ENCODE measurements at places on chromosomes 5 and 9.
A peak's percentile ranks its signal among the peaks of the same experiment; 100 is the strongest.

GRCh38 chr5:36240779-36241630 is 720 bp downstream of the NADK2 start:
- peak; percentile 81 for DNase-seq

DNA sequence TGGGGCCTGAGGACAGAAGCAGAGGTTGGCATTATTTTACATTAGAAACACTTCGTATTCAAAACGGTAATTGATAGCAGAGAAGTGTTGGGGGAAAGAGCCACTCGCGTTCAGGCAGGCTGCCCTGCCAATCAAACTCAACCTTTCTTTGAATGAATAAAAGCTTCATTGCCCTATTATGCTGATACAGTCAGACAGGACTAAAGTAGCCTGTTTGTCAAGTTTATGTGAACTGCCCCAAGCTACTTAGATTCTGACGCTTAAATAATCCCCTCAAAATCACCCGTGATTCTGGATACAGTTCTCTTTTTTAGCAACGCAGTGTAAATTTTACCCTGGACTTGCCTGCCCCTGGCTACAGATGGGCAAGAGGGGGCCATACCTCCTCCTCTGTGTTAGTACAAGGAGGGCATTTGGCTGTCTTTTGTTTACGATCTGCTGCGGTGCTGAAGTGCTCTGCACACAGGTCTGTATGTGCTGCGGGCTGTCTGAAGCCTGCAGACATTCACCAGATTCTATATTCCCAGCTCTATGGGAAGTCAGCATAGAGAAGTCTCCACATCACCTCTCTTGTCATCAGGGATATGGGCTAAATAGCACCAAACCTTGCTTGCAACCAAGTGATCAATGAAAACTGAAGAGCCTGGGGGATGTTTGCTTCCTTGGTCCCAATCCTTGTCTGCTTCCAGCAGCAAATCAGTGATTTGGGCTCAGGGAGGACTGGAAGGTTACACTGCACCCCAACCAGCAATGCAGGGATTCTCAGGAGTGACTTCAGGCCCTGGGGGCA is 218.4 kb downstream of the EBF1 start:
- DNase-seq = no peak

DNA sequence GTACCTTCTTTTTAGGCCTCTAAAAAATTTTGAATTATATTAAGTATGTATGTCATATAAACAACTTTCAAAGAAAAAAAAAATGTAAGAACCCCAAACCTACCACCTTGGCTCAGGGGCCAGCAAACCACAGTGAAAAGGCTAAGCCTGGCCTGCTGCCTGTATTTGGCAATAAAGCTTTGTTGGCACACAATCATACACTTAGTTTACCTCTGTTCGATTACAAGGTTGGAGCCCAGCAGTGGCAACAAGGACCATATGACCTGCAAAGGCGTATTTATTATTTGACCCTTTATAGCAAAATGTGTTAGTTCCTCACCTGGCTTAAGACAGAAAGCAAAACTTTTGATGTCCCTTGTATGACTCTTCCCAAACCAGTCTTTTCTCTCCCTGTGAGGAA is 282.8 kb downstream of the DENND1A start:
- DNase-seq = no peak

DNA sequence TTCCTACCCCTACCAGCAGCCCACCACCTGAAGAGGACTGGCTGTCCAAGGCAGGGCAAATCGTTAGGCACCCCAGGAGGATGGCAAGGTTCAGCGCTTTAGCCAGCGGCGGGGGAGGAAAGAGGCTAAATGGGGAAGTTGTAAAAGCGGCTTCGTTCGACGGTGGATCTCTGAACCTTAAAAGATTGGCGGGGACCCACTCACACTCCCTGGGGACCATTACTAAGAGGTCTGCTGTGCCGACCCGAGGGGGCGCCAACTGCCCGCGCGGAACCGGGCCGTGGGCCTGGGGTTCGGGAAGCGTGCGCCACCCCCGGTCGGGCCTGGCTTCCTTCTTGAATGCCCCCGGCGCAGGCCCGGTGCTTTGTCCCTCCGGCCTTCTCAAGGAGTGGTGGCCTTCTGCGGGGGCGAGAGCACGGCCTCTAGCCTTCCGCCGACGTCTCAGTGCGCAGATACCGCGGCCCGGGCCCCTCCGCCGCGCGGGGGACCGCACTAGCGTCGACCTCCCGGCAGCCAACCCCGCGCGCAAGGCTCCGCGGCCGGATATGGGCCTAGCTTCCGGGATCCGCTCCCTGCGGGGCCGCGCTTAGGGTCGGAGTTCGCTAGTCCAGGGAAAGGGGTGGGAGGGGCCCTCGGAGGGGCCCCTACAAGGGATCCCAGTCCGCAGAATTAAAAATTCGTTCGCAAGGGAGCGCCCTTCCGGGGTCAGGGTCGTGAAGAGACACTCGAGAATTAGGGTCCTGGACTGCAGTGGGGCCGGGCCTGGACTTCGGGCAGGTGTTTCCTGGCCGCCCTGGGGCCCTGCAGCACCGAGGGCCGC is 10.5 kb downstream of the NR2F1-AS1 start:
- peak; percentile 82 for DNase-seq
